ENCODE measurements at places on chromosomes 5 and 9.

- DNase-seq = no peak
Observed at GRCh38 chr9:134229466-134230091, 65.2 kb upstream of the RNU6ATAC start.

- no peak for DNase-seq
Observed at GRCh38 chr5:173645437-173645807, 29.0 kb upstream of the BOD1 start.

DNA sequence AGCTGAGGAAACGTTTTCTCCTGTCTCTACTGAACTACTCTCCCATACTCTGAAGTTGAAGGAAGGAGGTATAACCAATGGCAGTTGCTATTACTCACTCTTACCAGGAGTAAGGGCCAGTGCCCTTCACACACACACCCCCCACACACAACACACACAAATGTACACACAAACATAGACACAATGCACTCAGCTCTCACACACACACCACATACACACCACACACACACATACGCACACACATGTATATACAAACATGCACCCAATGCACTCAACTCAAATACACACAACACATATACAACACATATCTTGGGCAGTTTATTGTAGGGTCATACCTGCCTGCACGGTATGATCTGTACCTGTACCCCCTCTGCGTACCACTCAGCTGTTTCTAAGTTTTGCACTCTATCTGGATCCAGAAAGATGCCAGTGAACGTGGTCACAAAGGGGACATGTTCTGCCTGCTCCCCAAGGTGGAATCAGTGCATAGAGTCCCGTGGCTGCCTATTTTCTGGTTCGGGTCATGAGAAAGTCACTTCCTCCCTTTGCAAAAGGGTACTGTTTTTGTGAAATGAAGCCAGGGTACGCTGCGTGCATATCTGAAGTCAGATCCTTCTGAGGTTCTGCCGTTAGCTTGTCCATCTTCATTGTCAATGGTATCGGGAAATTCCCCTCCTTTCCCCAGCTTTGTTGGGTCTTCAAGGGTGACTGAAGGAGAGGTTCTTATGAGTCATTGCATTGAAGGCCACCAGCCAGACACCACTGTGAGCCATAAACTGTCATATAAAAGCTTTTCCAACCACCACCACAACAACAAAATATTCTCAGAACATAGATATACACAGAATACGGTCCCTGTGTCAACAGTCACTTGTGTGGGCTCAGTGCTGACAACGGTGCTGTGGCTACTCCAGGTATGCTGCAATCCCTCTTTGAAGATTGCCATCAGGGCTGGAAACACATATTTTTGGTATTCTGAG is 131.9 kb downstream of the UGCG start:
- DNase-seq = no peak

DNA sequence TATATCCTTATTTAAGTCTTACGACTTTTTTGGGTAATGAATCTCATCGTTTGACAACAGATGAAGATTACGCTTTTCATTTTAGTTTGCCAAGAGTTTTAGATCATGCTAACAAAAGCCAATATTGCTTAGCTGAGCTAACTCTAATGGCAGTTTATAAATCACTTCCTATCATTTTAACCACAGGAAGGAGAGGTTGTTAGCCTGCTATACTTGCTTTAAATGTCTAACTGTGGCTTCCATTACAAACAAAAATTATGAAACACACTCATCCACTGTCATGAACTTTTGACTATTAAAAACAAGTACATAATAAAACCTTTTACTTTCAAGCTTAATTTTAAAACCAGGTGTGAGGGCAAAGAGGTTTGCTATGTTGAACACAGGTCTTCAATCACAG is 53.7 kb upstream of the ANKH start:
- DNase-seq = no peak

DNA sequence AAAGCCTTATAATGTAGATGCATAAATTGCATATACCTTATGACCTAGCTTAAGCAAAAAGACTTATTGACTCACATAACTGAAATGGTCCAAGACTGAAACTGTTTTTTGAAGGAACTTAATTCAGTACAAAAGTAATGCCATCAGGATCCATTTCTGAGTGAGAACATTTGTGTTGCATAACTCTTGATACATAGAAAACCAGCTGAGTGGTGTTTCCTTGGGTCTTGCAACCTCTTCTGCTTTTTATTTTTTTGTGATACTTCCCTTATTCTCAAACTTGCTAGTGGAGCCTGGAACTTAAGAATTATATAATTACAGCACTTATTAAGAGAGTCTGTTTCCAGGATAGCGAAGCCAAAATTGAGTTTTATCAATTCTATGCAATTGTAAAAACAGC is 272.0 kb downstream of the MAN2A1 start:
- no peak for DNase-seq

GRCh38 chr9:80049096-80049782 is 477.5 kb downstream of the TLE4 start:
- DNase-seq = no peak

GRCh38 chr5:141521244-141521781 is 32.4 kb downstream of the PCDHGC5 start:
- DNase-seq = no peak

All from SHP77 treated with DMSO at 0.1 percent for 48 hours (cell line).